ENCODE measurements at places on chromosomes 1 and 21.
A peak's percentile ranks its signal among the peaks of the same experiment; 100 is the strongest.

- no peak for DNase-seq
Observed at GRCh38 chr1:116431870-116432500, 58.9 kb downstream of the ATP1A1 start.

DNA sequence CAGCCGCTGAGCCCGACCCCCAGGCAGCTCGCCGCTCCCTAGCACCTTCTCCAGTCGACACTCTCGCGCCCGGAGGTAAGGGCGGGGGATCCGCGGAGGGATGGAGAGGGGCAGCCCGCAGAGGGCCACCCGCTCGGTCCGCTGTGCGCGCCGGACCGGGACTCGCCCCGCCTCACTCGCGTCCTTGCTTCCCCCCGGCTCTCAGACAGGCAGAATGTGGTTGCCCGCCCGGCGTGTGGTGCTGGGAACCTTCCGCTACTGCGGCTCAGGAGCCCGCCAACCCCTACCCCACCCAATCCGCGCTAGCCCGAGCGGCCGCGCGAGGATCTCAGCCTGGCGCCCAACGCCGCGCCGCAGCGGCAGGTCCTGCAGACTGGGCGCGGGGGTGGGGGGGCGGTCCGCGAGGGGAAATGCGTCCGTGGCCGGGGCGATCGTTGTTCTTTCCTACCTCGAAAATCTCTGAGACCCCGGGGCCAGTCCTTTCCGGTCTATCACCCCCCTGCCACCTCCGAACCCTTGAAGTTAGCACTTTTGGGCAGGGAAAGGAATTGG is 404 bp downstream of the LRRC8C start:
- DNase-seq = no peak

GRCh38 chr1:218665221-218665620 is 320.1 kb downstream of the TGFB2 start:
- no peak for DNase-seq

GRCh38 chr1:199460933-199461332 is 566.6 kb upstream of the NR5A2 start:
- DNase-seq = no peak

GRCh38 chr1:243457363-243457982 is 201.6 kb downstream of the SDCCAG8 start:
- DNase-seq = peak; percentile 47
